ENCODE measurements at places on chromosomes 4 and X.

- no peak for DNase-seq
Measured at GRCh38 chrX:108310506-108310905, 127.7 kb downstream of the COL4A6 start.

GRCh38 chr4:123557857-123558536, 161.4 kb downstream of the SPRY1 start:
- DNase-seq: no peak

DNA sequence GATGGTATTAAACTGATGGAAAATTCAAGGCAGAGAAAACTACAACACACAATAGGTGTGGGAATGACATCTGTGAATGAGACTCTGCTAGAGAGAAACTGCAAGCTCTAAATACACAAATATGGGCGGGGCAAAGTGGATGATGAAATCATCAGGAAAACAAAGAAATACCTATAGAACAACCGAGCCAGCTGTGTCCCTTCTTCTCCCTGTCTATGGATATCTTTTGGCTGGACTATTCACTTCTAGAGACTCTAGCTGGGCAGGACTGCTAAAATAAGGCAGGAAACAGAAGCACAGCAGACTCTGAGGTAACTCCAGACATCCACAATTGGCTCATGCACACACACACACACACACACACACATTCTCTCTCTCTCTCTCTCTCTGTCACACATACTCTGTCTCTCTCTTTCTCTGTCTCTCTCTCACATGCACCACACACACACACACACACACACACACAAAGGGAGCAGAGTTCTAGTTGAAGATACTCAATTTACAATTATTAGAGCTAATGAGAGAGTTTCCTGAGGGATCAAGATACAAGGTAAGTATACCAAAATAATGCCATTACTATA, 27.2 kb upstream of the EDNRA start:
- no peak for DNase-seq

- DNase-seq: no peak
Measured at GRCh38 chrX:152079768-152080167, 58.6 kb downstream of the MAGEA10 start.

DNA sequence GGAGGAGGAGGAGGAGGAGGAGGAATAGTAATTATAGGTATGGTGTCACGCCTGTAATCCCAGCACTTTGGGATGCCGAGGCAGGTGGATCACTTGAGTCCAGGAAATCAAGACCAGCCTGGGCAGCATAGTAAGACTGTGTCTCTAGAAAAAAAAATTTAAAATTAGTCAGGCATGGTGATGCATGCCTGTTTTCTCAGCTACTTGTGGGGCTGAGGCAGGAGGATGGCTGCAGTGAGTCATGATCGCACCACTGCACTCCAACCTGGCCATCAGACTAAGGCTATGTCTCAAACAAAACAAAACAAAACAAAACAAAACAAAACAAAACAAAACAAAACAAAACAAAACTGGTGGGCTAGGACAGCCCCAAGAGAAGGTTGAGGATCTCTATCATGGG, 3.0 kb downstream of the STARD8 start:
- no peak for DNase-seq

- DNase-seq: no peak
Measured at GRCh38 chr4:147194114-147194513, 248.4 kb upstream of the TTC29 start.

Measured in cerebellar nuclear complex (tissue), 1 donor.